ENCODE measurements at places on chromosomes 7 and 10.

DNA sequence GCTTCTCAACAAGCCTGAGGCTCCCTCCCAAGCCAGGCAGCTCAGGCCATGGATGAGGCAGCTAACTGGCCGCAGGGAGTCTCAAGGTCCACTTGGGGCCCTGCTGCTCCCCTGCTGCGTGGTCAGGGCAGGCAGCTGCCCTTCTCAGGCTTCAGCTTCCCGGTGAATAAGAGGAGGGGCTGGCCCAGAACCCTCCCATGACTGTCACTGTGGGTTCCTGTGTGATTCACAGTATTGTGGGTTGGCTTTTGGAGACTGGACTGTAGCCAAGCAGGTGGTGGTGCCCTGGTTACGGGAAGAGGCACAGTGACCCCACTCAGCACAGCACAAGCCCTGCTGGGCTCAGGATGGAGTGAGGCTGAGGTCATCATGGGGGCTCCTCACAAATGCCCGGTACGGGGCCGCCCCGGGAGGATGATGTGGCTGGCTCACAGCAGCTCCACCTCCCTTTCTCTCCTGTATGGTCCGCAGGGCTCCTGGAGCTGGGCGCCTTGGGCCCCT, 189.8 kb downstream of the HECW1 start:
- no peak for DNase-seq

DNA sequence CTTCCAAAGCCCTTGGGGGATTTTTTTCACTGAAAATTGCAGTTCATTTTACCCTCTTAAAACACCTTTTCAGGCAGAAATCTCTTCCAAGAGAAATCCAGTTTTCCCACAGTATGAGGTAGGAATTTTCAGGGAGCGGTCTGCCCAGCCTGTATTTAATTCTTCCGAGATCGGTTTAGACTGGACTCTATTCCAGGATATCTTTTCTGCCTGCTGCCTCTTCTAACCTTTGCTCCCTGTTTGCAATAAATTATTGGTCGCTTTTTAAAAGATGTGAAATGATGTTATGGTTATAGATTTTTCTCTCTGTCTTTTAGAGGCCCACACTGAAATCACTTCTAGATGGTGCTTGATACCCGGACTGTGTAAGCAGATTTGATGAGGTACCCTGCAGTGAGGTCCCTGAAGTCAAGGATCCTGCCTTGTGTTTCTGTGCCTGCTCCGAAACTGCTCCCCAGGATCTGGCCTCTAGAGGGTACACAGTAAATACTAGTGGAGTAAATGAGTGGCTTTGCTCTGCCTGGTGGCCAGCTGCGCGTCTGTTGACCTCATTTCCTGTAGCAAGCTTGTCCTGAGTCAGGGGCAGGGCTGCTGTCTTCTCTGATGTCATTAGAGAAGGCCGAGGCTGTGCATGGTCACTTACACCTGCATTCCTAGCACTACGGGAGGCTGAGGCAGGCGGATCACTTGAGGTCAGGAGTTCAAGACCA, 191.6 kb downstream of the FANK1 start:
- no peak for DNase-seq

GRCh38 chr10:5730766-5731165, 46.1 kb downstream of the TASOR2 start:
- no peak for DNase-seq

- DNase-seq: no peak
Measured at GRCh38 chr10:44971935-44972757, 6.5 kb downstream of the DEPP1 start.

- no peak for DNase-seq
Measured at GRCh38 chr7:52592698-52593097, 442.7 kb upstream of the POM121L12 start.

DNA sequence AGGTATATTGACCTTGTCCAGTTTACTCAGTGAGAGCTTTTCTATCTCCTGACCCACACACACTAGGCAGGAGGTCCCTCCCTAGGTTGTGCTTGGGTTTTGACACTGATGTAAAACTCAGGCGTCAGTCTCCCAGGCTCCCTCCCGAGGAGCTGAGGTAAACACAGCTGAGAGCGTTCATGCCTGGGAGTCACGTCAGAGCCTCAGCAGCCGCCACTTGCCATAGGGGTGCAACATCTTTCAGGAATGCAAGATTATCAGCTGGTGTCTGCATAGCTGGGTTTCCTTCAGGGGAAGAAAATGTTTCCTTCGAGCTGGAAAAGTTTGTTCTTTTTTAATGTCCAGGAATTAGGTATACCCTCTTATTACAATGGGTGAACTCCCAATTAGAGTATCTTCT, 70.6 kb downstream of the FGFR2 start:
- no peak for DNase-seq

GRCh38 chr10:35637462-35637861, 4.6 kb downstream of the FZD8 start:
- no peak for DNase-seq

DNA sequence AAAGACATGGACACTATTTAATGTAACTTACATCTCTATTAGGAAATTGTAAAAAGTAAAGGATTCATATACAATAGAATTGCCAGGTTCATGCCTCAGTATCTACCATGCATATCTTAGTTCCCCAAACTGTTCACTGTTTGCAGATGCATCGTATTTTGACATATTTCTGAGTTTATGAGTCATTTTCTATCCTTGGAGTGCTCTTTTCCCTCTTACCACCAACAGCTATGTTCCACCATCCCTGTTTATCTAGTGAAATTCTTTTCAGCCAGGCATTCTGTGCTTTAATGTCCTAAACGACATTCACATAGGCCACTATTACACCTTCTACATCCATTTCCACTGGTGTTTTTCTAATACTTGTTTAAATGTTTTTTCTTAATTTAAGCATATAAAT, 139.4 kb upstream of the HPS1 start:
- no peak for DNase-seq

GRCh38 chr10:18793951-18794350, 134.7 kb downstream of the ARL5B start:
- no peak for DNase-seq

- DNase-seq: no peak
Measured at GRCh38 chr7:92820191-92820590, 16.2 kb downstream of the CDK6 start.

Data from NCI-H1436 (cell line).